RKO (cell line): ENCODE measurements at places on chromosomes 16 and 17.

GRCh38 chr17:73956169-73956568 is 247.3 kb upstream of the RPL38 start:
- no peak for DNase-seq

- DNase-seq = peak; percentile 91
Measured at GRCh38 chr17:82338858-82339633, 5.5 kb upstream of the SECTM1 start.

- DNase-seq = peak; percentile 45
Measured at GRCh38 chr16:49556606-49557446, 183.2 kb downstream of the C16orf78 start.

- DNase-seq = no peak
Measured at GRCh38 chr16:27805828-27806351, 255.9 kb downstream of the KATNIP start.

DNA sequence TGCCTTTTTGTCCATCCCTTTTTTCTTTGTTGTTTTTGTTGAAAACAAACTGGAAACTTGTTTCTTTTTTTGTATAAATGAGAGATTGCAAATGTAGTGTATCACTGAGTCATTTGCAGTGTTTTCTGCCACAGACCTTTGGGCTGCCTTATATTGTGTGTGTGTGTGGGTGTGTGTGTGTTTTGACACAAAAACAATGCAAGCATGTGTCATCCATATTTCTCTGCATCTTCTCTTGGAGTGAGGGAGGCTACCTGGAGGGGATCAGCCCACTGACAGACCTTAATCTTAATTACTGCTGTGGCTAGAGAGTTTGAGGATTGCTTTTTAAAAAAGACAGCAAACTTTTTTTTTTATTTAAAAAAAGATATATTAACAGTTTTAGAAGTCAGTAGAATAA is 4.9 kb downstream of the SOX9 start:
- no peak for DNase-seq

- DNase-seq = peak; percentile 74
Measured at GRCh38 chr16:52812678-52813556, 239.8 kb downstream of the CHD9NB start.

DNA sequence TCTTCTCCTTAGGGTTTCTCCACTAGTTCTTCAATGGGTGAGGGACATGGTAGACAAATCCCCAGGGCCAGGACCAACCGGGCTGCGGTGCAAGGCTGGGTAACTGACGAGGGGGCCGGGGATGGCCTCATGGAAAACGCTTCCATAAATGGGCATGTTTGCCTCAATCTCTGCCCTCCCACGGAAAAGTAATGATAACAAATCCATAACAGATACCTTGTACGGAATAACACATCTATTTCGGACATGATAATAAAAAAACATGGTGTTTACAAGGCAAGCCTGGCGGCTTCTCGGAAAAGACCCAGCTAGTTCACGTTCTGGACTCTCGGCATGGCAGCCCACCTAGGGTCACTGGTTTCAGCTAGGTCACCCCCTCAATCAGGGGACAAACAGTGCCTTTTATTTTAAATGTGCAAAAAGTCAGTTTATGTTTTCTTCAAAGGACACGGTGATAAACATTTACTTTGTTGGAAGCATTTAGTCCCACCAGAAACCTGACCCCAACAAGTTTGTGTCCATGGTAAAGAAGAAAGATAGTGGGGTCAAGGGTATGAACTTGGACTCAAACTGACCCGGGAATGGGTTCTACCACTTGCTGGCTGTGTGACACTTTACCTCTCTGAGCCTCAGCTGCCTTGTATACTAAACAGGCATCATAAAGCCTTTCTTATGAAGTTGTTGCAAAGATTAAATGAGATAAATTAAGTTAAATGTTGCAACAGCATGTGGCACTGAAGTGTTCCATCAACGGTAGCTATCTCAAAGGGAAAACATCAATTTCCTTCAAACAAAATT is 1.7 kb downstream of the MYH11 start:
- no peak for DNase-seq

- DNase-seq = no peak
Measured at GRCh38 chr17:40361925-40362695, 2.4 kb downstream of the GJD3 start.

DNA sequence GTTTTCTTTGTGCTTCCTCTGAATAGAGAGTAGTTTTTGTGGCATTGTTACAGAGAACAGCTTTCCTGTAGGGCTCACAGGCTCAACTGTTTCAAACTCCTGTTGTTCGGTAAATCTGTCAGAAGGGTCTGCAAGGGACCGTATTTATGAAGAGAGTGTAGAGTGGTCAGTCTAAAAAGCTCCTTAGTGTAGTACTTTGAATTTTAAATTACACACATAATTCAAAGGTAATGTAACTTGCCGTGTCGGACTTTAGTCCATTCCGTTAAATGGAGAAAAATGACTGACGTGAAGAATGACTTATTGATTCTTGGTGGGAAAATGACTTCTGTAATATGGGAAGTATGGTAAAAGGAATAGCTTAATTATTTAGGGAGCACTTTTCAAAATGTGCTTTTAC is 190.9 kb downstream of the WWOX start:
- DNase-seq = no peak

GRCh38 chr17:57406131-57406980 is 150.0 kb downstream of the MSI2 start:
- no peak for DNase-seq

GRCh38 chr16:56999409-57000270 is 10.3 kb downstream of the NLRC5 start:
- DNase-seq = no peak

- peak; percentile 14 for DNase-seq
Measured at GRCh38 chr17:2610195-2611175, 17.0 kb downstream of the PAFAH1B1 start.

- no peak for DNase-seq
Measured at GRCh38 chr17:67830440-67830839, 5.1 kb downstream of the BPTF start.

GRCh38 chr17:2194889-2195335 is 108.7 kb downstream of the SMG6 start:
- DNase-seq = no peak

DNA sequence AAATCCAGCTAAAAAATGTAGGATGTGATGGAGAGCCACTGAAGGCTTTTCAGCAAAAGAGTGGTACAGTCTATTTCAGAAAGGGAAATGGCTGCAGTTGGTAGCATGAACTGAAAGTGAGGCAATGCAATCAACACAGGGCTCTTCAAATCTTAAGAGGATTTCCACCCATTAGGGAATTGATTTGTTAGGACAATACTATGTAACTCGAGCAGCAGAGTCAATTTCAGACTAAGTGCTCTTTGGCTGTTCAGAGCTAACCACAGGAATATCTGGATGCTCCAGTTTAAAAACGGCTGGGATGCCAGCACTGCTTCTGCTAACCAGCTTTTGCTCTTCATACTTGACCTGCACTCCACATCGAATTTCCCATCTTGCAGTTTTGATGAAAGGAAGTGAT is 24.6 kb downstream of the CACNG1 start:
- no peak for DNase-seq

GRCh38 chr16:81216706-81217105 is 21.8 kb upstream of the BCO1 start:
- DNase-seq = no peak

- DNase-seq = no peak
Measured at GRCh38 chr17:51430591-51430990, 170.2 kb downstream of the UTP18 start.

DNA sequence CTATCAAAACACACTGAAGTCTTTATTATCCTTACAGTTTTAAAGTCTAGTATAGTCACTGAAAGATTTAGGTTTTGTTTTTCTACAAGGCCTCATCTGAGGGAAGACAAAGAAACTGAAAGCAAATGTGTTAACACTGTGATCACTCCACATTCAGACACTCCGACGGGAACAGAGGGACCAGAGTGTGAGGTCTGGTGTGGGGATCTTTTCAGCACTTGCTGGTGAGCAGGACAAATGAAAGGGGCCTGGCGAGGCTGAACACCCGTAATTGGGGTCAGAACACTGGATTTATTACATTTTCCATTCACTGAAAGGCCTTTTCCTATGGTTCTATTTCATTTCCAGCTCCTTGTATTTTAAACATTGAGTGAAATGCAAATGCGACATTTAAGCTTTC is 910.5 kb downstream of the CDH11 start:
- no peak for DNase-seq

GRCh38 chr17:9322326-9322725 is 253.3 kb downstream of the STX8 start:
- no peak for DNase-seq

DNA sequence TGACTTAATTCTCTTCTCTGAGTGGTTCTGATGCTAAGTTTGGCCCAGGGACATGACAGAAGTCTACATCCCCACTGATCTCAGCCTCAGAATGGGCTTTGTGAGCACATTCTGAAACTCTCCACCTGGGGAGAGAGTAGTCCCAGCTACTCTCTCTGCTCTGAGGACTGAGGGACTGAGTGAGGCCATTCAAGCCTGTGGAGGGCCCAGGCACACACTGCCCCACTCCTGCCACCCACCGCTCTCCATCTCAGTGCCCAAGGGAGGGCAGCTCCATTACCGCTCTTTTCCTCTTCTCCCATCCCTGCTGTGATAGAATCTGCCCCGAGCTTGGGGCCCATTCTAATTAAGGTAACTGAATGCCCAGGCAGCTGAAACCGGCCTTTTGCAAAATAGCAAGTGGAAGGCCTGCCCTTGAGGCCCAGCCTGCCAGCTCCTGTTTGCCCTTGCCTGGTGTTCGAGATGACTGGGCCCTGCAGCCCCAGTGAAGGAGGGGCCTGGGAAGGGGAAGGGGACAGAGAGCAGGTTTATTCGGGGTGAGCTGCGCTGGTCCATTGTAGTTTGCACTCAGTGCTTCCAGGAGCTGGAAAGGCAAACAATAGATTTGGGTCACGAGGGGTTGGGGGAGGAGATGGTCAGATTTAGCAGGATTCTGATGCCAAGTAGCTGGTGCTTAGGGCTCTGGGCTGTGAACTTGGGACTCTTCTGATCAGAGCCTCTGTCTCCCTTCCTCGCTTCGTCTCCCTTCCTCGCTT is 76.2 kb downstream of the RAB11FIP4 start:
- no peak for DNase-seq

DNA sequence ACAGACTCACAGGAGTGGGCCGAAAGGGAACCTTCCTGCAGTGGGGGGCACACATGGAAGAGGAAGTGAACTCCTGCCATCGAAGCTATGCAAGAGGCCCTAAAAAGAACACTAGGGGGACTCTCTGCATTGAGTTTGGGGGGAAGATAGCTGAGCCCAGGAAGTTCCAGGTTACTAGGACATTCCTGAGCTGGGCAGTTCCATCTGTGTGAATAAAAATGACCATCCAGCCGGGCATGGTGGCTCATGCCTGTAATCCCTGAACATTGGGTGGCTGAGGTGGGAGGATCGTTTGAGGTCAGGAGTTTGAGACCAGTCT is 211.8 kb downstream of the ZNF423 start:
- no peak for DNase-seq

GRCh38 chr16:20175358-20175757 is 101.7 kb upstream of the GPR139 start:
- DNase-seq = no peak

DNA sequence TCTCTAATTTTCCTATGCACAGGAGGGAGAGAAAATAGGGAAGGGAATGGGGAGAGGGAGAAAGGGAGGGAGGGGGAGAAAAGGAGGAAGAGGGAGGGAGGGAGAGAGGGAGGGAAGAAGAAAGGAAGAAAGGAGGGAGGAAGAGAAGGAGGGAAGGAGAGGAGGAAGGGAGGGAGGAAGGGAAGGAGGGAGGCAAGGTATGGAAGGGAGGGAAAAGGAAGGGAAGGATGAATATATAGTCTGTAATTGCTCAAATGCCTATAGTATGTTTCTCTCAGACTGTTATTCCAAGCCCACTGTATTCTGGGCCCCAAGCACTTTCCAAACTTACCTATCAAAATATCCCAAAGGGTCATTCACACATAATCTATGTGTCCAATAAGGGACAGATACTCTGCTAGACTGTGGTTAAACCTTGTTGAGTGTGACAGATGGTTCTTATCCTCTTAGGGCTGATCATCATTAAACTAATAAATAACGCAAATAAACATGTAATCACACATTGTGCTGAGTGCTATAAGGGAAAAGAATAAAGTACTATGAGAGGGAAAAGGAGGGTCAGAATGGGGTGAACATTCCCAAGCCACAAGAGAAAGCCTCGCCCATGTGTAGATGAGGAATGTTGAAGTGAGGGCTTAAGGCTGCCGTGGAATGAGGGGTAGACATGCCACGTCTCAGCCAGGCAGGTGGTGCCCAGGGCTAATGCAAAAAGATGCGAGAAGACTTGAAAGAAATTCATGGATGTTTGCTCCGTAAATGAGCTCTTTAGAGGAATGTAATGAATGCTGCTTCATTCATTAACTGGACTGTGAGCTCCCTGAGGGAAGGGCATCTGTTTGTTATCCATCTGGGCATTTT is 30.6 kb downstream of the ASIC2 start:
- no peak for DNase-seq

DNA sequence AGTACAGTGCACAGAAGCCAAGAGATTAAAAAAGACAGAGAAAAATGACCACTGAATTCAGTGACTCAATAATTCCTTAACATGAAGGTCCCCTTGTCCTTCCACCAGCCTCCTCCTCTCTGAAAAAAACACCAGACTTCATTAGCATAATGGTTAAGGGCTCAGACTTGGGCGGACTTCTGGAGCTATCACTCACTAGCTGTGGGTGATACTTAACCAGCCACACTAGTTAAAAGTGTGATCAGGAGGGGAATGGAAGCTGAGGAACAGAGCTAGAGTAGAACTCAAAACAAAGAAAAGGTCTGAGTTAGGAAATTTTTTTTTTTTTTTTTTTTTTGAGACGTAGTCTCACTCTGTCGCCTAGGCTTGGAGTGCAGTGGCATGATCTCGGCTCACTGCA is 23.2 kb downstream of the ZNF652 start:
- DNase-seq = no peak

DNA sequence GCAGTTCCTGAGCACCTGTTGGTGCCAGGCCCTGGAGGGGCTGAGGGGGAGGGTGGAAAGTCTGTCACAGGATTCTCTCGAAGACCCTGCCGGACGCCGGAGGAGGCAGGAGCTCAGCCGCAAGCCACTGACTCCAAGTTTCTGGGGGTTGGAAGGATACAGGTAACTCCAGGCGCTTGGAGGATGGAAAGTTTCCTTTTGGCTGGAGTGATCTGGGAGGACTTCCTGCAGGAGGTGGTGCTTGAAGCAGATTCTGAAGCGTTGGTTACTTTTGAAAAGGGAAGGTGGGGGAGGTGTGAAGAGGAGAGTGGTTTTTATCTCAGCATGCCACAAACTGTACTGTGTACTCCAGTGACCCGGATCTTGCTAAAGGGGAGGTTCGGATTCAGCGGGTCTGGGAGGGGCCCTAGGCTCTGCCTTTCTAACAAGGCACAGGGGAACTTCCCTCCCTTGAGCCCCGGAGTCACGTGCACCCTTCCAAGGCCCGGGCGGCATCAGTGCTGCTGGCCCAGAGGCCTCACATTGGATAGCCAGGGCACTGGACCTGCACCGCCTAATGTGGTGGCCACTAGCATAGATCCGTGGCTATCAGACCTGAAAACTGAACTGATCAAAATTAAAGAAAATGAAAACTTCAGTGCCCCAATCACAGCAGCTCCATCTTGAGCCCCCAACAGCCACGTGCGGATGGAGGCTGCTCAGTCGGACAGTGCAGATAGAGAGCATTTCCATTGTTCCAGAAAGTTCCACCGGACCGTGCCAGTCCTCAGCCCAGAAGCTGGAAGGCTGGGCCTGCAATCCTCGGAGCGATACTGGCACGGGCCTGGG is 42.2 kb upstream of the GSE1 start:
- DNase-seq = no peak
